RPMI7951 (cell line): ENCODE measurements at places on chromosomes 13 and 19. TPM values are rescaled to one million over a fixed set of nuclear protein-coding genes. Genes with fewer than 3 reads are reported as not detected.

DNA sequence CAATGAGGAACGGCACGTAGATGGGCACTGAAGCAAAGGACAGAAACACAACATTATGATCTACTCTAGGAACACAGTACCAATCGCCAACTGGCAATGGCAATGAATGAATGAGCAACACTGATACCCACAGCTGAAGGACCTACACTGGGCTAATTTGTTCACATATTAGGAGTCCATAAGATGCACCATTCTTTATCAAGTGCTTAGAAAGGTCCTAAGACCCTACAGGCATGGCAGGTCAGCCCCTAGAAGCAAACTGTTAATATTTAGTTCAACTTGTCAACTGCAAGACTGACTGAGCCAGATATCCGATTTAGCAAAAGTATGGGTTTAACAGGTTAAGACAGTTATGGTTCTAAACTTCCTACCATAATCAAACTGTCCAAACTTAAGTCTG is 4.8 kb downstream of the SHISA2 start:
- DNase-seq, result no peak

DNA sequence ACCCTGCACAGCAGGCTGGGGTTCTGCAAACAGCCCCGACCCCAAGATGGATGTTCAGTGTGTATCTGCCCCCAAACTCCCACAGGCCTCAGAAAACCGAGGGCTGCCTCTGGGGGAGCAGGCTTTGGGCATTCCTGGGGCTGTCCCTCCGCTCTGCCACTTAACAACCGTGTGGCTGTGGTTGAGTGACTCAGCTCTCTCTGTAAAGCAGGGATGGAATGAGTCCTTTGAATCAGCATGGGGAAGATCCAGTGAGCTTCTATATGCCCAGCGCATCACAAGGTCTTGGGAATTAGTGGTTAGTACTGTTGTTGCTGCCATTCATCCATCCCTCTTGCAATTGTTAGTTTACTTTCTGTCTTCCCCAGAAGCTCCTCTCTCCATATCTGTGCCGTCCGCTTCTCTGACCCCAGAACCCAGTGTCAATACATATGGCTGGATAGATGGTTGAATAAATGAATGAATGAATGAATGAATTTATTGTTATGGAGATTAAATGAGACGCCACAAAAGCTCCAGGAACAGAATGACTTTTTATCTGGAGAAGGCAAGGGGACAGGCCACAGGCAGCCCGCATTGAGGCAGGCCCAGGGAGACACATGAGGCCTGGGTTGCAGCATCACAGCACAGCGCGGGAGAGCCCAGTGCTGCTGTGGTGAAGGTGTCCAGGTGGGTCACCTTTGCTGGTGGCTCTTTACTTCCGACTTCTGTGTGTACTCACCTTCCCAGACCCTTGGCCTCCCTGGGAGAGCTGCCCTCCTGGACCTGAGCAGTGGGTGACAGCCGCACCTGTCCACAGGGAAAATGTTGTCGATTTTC is 89.2 kb downstream of the RGCC start:
- DNase-seq, result peak; percentile 92

OCEL1 gene
- total RNA-seq, result 5.1 and 8.1 TPM in 2 replicates

DNA sequence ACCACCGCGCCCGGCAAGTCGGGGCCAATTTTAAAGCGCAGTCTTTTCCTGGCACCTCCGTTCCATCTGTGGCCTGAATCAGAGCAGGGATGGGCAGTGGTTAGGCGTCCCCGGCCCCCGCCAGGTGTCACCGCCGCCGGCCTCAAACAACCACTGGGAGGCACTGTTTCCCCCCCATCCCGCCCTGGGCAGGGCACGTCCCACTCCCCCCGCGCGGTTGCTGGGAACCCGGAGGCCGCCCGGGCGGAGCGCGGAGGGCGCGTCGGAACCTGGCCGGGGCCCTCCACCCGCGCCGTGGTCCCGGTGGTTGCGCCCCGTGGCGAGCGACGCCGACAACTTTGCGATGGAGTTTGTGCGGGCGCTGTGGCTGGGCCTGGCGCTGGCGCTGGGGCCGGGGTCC is at the start of gene GRIN3B:
Gene GRIN3B (plus strand): TSS at position 325 of the 400 bp plus-strand sequence. CDS start 19 bp downstream, at position 344.
- peak; percentile 42 for DNase-seq

DNA sequence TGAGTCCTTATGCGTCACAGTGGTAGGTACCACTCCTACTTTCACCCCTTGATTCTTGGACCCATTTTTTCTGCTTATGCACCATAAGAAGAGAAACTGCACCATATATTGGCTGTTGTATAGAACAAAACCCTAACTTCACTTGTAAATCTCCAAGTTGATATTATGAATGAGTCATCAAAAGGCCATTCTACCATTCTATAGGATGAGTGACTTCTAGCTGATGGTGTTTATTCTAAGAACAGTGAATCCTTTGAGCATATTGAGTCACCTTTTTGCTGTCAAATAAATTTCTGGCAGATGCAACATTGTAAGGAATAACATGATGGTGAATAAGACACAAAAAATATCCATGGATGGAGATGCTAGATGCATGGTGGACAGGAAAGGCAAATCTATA is 57.7 kb downstream of the POLR1D start:
- no peak for DNase-seq

DNA sequence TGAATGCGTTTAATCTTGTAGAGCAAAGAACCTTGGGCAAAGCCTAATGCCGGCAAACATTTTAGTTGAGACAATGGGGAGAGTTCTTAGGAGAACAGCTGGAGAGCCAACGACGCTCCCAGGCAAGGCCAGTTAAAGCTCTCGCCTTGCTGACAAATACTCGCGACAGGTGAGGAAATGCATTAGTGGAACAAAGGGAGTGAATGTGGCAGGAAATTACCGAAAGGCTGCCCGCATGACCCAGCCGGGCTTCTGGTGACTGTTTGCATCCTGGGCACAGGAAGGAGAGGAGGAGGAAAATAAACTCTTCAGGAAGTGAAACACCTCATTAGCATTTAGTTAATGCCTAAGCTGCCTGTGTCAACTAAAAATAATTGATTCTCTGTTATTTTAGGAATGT is 74.6 kb downstream of the SHISA2 start:
- DNase-seq, result no peak

DNA sequence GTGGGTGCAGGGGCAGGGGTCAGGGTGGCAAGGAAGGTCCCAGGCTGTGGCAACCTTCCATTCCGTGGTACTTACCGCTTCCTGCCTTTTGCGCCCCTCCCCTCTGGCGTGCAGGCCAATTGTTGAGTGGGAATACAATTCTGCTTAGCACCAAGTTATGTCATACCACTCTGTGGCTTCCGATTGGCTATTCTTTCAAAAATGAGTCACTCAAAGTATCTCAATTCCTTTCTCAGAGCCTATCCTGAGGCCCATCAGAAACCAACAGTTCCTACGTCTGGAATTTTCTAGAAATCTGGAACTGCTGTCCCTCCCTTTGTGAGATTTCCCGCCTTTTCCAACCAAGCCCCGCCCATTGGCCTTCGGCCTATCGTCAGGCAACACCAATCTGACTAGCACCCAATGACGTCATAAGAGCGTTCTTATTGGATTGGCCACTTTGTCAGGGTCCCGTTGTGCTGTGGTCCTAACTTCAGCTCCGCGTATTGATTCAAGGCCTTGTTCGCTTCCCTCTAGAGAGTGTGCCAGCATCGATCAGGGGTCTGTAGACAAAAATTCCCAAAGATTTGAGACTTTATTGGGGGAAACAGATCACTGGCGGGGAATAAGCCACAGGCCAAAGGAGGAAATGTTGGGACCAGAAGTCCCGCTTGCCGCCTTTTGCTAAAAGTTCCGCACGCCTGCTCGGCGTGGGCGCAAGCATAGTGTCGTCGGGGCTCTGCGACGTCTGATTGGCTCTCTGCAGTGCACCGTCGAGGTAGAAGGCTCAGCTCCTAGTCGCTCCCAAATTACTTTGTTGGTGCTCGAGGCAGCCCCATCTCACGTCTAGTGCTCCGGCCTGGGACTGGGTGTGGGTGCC is 11.7 kb downstream of the NTN5 start:
- peak; percentile 93 for DNase-seq

GJB2 gene
- total RNA-seq, result 0.59 and 0.72 TPM in 2 replicates

LRFN3 gene
- total RNA-seq, result 4.2 and 5.5 TPM in 2 replicates

GRCh38 chr19:501646-502045 is 5.4 kb downstream of the MADCAM1 start:
- no peak for DNase-seq

PRRG2 gene
- total RNA-seq, result 0.10 TPM in 1 of 2 replicates, not detected in the other

DNA sequence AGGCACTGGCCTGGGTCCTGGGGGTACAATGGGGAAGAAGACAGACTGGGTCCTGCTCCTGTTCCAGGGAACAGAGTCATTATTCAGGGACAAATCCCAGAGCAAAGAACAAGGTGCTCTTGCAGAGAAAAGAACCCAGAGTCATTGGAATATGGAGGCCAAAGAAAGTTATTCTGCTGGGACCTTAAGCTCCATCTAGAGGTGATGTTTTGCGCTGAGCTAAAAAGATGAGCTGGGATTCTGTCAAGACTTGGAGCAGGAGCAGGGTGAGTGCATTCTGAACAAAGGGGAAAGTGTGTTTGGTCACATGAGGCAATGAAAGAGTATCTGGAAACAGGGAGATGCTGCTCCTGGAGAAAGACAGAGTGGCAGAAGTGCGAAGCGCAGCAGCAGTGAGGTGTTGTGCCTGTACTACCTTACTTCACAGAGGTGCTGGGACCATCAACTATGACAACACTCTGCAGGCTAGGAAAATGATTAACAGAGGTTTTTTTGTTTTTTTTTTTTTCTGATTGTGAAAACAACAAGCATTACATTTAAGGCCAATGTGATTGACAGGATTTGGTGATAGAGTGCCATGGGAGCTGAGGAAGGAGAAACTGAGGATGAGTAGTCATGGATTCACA is 95.3 kb upstream of the TNFSF11 start:
- DNase-seq, result peak; percentile 26

SH2D3A gene
- not detected in 2 replicates for total RNA-seq

- no peak for DNase-seq
Measured at GRCh38 chr19:41398598-41398997, 980 bp downstream of the BCKDHA start.

SMIM44 gene
- not detected in 2 replicates for total RNA-seq

ZFP36 gene
- total RNA-seq, result 2.9 and 6.4 TPM in 2 replicates

GRCh38 chr13:51552027-51552426 is 32.2 kb upstream of the WDFY2 start:
- DNase-seq, result no peak

GYS1 gene
- total RNA-seq, result 47.6 and 60.1 TPM in 2 replicates

PKN1 gene
- total RNA-seq, result 53.7 and 58.3 TPM in 2 replicates

RNF113B gene
- not detected in 2 replicates for total RNA-seq

DNA sequence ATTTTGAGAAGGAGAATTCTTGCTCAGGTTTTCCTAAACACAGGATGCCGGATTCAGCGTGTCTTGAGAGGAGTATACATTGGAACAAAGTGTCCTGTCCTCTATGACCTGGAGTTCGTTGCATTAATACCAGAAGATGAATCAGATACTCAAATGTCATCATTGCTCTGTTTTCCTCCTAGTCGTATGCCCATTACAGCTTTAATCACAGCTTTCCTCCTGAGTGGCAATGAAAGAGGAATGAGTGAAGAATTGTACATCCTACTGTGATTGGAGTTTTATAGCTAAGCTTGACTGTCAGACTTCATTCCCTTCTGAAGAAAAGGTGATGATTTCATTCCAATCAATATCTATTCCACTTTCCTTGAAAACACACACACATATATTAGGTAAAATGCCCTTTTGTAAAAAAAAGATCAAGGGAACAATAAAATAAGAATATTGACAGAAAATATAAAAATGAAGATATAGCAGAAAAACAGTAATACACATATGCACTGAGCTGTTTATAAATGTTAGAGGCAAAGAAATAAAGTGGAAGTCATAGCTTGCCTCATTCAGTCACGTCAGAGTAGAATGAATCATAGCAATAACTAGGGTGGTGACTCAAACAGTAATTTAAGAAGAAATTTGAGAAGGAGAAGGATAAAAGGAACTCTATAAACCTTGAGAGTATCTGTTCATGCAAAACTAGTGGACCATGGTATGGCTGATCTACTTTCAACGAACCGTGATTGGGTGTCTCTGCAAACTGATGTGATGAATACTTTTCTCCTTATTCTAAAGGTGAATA is 501.5 kb downstream of the SUCLA2 start:
- peak; percentile 78 for DNase-seq

DNA sequence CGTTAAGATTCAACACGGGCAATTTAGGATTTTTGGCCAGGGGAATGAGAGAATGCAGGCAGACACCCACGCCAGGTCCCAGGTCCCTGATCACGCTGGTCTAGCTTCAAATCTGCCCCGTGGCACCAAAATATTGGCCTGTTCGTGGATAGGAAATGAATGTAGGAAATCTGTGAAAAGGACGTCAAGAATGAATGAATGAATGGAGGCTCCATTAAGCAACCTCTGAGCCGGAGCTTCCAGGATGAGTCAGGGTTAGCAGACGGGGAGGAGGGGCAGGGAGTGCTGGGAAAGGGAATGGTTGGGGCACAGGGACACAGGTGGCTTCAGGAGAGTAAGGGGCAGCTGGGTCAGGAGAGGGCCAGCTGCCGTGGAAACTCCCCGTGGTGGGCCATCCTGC is 4.2 kb downstream of the SULT2B1 start:
- DNase-seq, result peak; percentile 62

DNA sequence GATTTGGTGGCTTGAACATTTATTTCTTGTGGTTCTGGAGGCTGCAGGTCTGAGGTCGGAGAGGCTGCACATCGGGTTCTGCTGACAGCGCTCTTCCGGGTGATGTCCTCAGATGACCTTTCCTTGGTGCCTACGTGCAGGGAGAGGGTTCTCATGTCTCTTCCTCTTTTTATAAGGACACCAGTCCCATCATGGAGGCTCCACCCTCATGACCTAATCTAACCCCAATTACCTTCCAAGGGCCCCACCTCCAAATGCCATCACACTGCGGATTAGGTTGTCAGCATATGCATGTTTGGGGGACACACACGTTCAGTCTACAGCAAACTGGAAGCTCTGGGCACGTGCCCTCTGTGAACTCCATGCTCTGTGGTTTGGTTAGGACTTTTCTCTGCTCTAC is 338.6 kb downstream of the FGF9 start:
- peak; percentile 71 for DNase-seq

TMEM190 gene
- total RNA-seq, result not detected in 2 replicates

GRCh38 chr13:51767100-51767499 is 36.9 kb downstream of the DHRS12 start:
- DNase-seq, result no peak

HSH2D gene
- not detected in 2 replicates for total RNA-seq

ZNF98 gene
- total RNA-seq, result 0.60 and 1.1 TPM in 2 replicates
